RCC 7860 (cell line): ENCODE measurements at places on chromosomes 5 and 9.

GRCh38 chr5:111585291-111585690 lies 73.0 kb upstream of the STARD4 start:
- DNase-seq: no peak

DNA sequence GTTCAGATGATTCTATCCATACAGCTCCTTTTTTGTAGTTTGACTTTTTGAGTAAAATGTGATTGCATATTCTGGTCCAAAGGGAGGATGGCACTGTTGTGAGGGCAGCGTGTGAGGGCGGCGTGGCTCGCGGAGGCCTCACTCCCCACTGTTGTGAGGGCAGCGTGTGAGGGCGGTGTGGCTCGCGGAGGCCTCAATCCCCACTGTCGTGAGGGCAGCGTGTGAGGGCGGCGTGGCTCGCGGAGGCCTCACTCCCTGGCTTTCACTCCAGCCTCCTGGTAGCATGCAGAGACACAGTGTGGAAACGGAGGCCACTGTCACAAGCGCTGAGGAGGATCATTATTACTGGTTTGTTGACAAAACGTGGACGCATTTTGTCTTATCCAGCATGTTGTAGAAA lies 79.0 kb downstream of the EHMT1 start:
- no peak for DNase-seq

DNA sequence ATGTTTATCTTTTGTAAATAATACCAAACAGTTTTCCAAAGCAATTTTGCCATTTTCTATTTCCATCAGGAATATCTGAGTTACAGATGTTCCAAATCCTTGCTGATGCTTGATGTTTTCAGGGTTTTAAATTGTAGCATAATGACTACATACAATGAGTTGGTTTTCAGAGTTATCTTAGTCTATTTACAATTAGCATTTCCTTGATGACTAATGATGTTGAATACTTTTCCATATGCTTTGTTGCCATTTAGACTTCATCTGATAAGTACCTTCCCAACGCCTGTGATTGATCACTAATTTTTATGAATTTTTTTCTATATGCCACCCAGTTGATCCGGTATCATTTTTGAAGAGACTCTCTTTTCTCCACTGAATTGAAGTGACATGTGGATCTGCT lies 102.3 kb downstream of the SLC25A46 start:
- no peak for DNase-seq

DNA sequence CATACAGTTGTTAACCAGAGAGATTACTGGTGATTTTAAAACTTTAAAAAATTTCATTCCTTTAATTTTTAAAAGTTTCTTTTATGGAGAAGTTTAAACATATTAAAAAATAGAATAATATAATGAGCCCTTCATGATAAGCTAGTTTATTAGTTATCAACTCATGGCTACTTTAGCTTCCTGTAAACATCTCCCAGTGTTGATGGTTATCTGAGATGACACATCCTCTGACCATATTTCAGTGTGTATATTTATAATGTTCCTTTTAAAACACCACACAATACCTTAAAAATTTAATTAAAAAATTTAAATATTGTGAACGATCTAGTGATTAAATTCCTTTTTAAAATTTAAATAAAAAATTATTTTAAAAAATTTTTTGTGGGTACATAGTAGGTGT lies 74.1 kb downstream of the IPO11 start:
- no peak for DNase-seq

DNA sequence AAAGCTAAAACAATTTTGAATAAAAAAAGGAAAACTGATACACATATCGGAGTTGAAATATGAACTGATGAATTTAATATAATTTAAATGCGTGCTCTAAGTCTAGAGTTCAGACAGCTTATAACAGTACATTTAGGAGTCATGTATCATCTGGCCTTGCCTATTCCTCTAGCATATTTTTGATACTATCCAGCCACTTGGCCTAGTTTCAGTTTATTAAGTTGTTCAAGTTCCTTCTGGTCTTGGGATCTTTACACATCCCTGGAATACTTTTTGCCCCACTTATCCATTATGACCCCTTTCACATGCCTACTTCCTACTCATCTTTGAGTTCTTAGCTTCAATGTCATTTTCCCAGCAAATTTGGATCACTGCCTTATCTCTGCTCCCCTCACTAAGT lies 192.4 kb upstream of the EFNA5 start:
- no peak for DNase-seq

DNA sequence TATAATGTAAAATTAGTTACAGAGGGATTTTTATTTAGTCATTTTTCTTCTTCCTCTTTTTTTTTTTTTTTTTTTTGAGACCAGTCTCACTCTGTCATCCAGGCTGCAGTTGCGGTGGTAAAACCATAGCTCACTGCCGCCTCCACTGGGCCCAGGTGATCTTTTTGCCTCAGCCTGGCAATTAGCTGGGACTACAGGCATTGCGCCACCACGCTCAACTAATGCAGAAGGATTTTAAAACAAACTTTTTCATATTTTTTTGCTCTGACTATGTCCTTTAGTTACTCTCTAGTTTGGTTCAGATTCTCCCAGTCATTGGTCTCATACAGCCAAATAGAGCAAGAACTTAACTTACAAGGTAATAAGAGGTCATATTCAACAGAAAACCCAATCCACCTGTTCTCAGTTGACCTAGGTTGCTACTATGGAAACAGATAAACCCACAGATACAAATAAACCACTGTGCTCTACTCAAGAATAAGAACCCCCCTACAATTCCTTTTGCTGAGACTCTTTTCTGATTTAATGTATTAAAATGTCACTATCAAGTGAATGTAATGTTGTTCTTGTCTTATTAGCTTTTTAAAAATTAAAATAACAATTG lies 50.1 kb upstream of the TTC39B start:
- DNase-seq: no peak

DNA sequence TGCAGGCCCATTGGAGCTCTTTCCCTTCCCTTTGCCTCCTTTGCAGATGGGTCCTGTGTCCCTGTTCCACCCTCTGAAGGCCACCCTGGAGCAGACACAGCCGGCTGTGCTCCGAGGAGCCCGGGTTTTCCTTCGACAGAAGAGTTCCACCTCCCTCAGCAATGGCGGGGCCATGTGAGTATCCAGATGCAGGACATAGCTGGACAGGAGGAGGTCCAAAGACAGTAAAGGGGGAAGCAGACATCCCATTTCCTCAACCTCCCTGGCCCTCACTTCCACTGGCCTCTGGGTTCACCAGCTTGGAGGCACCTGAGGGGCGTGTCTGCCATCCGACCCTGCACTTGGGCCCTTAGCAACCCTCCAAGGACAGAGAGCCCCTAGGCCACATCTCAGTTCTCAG lies 237.9 kb downstream of the CACNA1B start:
- no peak for DNase-seq

DNA sequence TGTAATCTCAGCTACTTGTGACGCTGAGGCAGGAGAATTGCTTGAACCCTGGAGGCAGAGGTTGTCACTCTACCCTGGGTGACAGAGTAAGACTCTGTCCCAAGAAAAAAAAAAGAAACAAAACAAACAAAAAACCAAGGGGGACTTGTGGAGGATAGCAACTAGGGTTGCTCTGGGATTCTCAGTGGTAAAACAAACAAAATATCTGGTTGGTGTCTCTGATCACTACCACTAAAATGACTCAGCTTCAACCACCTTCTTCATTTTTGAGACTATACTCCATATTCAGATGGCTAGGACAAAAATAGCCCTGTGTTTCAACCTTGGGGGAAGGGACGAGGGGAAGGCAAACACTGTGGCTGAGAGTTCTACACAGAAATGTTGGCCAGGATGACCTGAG lies 110.3 kb downstream of the ARRDC3 start:
- peak; percentile 67 for DNase-seq

DNA sequence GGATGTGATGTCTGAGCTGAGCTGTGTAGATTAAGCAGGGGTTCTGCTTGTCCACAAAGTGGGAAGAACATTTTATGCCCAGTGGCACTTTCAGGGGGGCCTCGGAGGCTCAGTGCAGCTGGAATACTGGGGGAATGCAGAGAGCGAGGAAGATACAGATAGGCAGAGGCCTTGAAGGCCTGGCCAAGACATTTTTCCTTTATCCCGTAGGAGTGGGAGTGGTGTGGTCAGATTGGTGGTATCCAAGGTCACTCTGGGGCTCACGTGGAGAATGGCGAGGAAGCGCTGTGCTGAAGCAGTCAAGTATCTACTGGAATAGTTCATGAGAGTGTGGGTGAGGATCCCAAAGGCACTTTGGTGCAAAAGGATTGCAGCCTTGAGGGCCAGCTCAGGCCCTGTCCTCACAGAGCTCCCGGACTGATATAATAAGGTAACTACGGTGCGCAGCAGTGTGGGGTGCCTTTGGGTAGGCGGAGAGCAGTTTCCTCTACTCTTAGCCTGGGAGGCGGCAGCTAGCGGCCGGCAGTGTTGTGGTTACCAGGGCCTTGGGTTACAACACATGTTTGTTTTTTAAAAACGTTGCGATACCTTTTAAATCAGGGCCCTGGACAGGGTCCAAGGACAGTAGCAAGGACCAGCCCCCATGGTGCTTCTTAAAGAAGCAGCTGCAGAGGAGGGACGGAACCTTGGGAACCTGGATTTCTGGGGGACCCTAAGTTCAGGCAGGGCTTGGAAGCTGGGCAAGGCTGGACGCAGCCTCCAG lies 10.8 kb upstream of the CCDC69 start:
- DNase-seq: no peak

- peak; percentile 39 for DNase-seq
These were observed 275.0 kb downstream of the ARHGEF28 start for GRCh38 chr5:73901043-73901442.

DNA sequence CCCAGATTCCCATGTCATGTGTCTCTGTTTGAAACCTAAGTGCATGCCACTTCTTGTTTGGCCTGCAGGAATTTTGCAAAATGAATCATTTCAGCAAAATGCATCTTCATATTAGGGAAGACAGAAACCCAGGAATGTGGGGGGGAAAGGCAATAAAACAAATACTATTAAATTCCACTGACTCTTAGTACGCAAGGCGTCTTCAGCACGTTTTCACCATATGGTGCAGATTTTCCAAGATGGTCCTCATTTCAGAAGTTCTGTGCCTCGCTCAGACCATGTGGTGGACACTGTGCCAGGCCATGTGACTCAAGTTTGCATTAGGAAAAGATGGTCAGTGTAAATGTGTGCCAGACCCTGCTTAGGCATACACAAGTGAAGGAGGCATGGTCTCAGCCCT lies 184.0 kb downstream of the ACTL7B start:
- no peak for DNase-seq

DNA sequence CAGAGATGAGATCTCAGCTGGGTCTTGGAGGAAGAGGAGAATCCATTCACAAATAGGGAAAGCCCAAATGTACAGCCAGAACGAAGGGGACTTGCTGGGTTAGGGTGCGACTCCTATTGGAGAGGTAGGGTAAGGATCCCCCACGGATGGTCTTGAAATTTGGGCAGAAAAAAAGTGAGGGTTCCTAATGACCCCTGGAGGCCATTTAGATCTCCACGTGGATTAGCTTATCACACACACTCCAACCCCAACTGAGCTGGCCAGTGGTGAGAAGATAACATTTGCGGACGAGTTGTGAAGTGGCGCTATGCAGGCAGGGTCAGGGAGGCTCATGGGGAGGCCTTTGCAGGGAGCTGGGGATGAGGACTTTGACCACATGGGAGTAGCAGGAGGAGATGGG lies 86.0 kb downstream of the FSTL4 start:
- no peak for DNase-seq

DNA sequence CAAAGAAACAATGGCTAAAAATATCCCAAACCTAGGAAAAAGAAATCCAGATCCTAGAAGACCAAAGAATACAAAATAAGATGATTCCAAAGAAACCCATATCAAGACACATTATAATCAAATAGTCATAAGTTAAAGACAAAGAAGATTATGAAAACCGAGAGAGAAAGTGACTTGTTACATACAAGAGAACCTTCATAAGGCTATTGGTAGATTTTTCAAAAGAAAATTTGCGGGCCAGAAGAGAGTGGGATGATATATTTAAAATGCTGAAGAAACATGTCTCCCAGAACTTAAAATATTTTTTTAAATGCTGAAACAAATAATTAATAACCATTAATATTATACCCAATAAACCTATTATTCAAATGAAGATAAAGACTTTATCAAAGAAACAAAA lies 687.3 kb downstream of the TLE4 start:
- no peak for DNase-seq
